ENCODE measurements at places on chromosomes 1 and 21.
A peak's percentile ranks its signal among the peaks of the same experiment; 100 is the strongest.

- peak; percentile 66 for DNase-seq
These were observed 13.0 kb downstream of the CAMSAP2 start for GRCh38 chr1:200751717-200752116.

GRCh38 chr1:88802950-88803349 lies 88.4 kb downstream of the GTF2B start:
- DNase-seq = no peak

GRCh38 chr1:169682071-169682470 lies 29.3 kb downstream of the SELL start:
- no peak for DNase-seq

DNA sequence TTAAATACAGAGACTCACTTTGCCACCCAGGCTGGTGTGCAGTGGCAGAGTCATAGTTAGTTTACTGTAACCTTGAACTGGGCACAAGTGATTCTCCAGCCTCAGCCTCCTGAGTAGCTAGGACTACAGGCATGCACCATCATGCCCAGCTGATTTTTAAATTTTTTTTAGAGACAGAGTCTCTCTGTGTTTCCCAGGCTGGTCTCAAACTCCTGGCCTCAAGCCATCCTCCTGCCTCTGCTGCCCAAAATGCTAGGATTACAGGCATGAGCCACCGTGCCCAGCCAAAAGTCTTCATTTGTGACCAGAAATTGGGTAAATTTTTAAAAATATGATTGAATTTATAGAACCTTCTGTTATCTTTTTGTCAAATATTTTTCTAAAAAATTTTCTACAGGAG lies 17.9 kb upstream of the TARS2 start:
- no peak for DNase-seq

- DNase-seq = no peak
These were observed 38.2 kb downstream of the MATN1 start for GRCh38 chr1:30684881-30685795.

DNA sequence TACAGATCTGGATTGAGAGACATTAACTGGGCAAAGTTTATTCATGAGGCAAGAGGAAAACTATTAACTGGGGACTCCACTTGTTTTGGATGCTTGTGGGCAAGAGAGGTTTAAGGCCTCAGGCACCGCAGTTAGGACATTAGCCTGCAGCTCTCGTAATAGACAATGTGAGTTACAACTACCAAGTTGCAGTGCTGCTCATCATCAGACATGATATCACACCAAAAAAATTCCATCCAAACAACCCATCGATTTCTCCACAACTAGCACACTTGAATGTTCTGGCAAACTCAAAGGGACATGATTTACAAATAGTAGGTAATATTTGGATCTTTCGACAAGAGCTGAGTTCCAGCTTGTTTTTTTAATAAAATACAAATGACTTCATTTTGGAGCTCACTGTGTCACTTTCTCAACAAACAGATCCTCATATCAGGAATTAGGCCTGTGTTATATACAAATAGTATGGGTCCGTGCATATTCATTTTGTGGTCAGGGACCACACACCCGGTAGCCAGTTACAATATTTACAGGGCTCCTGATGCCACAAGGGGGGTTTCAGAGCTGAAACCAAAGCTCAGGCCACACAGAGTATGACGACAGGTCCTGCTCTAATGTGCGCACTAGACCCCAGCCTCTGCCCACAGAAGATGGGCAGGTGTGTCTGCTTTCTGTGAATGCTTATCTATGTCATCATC lies 128.0 kb downstream of the TGFBR3 start:
- no peak for DNase-seq

DNA sequence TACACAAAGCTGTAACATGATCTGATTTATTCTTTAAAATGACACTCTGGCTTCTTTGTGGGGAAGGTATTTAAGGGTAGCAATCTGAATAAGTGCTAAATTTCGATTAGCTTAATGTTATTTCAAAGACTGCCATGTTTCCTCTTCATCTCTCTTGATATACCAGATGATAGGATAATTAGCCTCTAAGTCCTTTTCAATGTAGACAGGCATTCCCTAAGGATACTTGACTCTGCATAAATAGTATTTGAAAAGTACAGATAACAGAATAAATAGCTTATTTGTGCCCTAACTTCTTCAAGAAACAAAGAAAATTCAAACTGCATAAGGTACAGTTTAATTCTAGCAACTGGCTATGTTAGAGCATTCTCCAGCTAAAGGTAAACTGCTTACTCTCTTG lies 46.2 kb downstream of the ARHGAP29 start:
- no peak for DNase-seq

GRCh38 chr1:83515578-83516154 lies 483.3 kb downstream of the TTLL7 start:
- DNase-seq = no peak

GRCh38 chr1:93453911-93454310 lies 6.0 kb downstream of the FNBP1L start:
- DNase-seq = no peak
